ENCODE measurements at places on chromosomes 3 and 15.

DNA sequence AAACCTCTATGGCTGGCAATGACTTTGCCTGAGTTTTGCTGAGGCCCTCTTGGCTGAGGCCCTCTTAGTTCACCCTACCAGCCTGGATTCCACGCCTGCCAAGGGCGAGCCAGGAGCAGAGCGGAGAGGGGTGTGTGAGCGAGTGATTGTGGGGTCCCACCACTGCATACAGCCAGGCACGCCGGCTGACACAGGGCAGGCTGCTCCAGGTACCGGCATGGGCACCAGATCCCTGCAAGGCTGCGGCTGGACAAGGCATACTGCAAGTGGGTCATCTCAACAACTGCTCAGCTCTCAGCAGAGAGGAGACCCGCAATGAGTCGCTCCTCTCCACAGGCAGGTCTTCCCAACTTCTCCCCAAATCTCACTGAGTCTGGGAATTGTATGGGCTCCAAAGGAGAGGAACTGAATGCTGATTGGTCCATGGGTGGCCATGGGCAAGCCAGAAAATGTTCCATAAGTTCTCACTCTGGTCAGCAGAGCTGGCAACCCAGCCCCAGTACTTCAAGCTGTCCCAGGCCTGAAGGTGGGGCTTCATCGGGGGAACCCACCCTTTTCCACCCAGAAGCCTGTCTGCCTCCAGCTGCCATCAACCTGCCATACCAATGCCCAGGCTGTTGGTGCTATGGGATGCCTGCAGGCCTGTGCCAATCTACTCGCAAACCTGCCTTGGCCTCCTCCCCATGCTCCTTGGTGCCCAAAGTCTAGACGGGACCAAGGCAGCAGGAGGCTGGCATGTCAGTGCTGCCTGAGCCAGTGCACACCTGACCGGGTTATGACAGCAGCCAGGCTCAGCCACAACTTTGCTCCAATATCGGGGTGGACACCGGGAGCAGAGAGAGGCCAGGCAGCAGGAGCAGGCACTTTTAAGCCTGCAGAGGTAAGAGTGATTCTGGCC lies 1273.6 kb upstream of the GBE1 start:
- no peak for DNase-seq

GRCh38 chr15:78685159-78685921 lies 44.3 kb upstream of the CHRNB4 start:
- DNase-seq: peak; percentile 25

- no peak for DNase-seq
Observed at GRCh38 chr3:180932819-180933218, 20.3 kb downstream of the FXR1 start.

GRCh38 chr15:94263341-94264273 lies 32.2 kb downstream of the MCTP2 start:
- no peak for DNase-seq

DNA sequence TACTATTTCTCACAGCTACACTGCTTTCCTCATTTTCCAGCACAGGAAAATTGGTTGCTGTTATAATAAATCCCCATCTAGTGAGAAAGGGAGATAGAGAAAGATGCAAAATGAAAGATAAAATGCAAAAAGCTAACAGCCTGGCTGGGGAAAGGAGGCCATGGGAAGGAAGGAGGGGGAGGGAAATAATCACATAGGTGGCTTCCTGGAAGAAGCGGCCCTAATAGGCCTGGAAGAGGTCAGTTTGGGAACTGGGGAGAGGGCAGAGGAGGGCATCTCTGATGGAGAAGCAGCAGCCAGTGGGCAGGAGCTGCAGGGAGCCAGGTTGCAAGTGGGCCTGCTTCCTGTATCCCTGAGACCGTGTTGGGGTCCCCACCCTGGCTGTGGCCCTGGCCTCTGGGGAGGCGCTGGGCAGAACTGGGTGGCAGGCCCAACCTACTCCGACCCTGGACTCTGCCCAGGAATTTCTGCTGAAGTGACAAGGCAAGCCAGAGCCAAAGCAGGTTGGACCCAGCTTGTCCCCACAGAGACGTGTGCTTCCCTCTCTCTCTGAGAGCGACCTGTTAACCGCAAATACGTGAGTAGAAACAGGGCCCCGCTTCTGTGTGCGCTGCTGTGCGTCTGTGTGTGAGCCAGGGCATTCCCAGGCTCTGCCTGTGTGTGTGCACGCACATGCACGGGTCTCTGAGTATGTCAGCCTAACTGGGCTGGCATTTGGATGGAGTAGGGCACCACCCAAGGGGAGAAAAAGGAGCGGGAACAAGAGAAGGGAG lies 1.9 kb downstream of the SLC28A1 start:
- DNase-seq: no peak

GRCh38 chr3:82596805-82597204 lies 835.4 kb upstream of the GBE1 start:
- no peak for DNase-seq

DNA sequence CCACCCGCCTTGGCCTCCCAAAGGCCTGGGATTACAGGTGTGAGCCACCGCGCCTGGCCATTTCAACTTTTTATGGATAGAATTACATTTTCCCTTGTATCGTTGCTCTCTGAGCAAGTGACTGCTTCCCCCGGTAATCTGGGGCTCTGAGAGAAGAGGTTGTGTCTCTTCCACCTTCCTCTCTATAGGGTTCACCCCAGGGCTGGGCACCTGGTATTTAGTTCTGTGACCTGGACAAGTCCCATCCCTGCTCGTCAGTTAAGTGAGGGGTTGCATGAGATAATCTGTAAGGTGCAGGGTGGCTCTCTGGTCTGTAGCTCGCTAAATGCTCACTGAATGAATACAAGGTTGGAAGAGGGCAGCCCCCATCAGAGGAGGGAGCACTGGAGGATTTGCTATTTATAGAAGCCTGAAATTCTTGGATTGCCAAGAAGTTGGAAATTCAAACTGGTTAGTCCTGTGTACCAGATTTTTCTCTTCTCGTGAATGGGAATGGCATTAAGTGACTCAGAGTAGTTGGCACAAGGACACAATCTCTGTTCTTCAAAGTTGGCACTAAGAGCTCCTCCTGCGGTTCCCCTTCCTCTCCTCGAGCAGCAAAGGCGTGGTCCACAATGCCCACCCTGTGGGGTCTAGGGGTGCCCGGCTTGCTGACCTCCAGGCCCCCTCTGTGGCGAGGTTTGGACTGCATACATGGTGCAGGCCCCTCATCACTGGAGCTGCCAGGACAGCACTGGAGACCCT lies 68.1 kb upstream of the DLG1 start:
- DNase-seq: no peak

DNA sequence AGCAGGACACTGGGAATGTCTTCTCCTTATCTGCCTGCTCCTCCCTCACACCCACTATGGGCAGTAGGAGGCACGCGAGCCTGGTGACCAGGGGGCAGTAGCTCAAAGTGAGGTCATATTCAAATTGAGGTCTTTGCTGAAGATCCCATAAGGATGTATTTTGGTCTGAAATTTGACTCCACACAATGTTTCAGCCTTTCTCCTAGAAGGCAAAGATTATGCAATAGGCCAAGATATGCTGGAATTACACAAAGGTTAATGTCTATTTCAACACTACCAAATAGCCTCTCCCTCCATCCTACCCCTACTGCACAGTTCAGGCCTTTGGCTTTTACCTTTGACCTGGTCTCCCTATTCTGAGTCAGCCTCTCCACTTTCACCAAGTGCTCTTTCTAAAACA lies 203.0 kb downstream of the TIGIT start:
- DNase-seq: no peak

- no peak for DNase-seq
Observed at GRCh38 chr3:31116651-31117050, 222.2 kb upstream of the GADL1 start.

- DNase-seq: no peak
Observed at GRCh38 chr15:33701304-33701696, 267.0 kb upstream of the CHRM5 start.

DNA sequence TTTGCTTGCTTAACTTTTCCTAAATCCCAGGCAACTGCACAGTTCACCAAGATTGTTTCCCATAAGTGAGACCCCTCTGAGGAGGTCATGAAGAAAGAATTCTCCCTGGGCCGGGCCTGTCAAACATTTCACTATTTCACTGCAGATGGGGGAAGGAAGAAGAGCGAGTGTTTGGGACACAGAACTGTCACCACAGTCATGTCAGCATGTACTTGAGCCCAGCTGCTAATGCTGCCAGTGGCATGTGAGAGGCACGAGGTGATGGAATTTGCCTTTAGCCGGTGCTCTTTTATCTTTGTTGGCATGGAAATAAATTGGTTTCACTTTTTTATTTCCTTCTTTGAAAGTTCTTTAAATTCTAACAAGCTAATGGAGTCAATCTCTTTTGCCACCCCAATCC lies 277.9 kb upstream of the GADL1 start:
- no peak for DNase-seq

- no peak for DNase-seq
Observed at GRCh38 chr3:188194332-188194731, 40.4 kb downstream of the LPP start.

GRCh38 chr3:97910931-97911351 lies 61.3 kb downstream of the RIOX2 start:
- DNase-seq: peak; percentile 86

- peak; percentile 56 for DNase-seq
Observed at GRCh38 chr3:72892081-72892775, 4.4 kb downstream of the GXYLT2 start.

DNA sequence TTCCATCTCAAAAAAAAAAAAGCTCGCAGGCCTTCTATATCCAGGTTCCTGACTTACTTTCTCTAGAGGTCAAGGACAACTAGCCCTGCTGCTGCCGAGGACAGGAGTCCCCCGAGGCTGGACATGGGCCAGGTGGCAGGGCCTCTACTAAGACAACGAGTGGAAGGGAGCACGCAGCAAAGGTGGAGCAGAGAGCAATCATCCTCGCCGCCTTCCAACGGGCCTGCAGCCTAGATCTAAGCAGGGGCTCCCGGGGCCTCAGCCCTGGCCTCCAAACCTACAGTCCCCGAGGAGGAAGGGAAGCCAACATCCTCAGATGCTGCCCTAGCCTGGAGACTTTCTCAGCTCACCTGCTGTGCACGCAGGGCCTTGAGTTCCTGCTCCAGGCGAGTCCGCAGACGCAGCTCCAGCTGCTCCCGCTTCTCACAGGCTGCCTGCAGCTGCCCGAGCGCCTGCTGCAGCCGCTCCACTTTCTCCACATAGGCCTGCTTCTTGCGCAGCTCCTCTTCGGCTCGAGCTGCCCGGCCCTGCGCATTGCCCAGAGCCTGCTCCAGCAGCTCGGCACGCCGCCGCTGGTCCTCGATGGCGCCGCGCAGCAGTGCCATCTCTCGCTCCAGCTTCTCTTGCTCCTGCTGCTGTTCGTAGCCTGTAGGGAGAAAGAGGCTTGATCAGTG lies 12.9 kb downstream of the AMOTL2 start:
- no peak for DNase-seq

GRCh38 chr3:111610612-111611054 lies 15.5 kb upstream of the ZBED2 start:
- DNase-seq: peak; percentile 20

DNA sequence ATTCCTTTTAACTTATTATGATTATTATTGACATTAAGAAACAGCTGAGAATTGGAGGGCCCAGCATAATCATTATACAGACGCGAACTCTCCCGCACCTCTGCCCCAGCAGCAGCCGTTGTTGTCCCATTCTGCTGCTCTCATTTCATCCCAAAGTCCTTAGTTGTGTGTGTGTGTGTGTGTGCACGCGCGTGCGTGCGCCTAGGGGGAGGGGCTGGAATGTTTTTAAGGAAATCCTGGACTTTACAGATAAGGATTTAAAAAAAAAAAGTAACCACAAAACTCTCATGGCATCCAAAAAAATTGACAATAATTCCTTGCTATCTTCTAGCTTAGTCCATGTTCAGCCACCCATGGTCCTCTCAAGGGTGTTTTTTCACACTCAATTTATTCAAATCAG lies 134.2 kb downstream of the WNT7A start:
- no peak for DNase-seq

- no peak for DNase-seq
Observed at GRCh38 chr3:2517500-2518172, 419.0 kb downstream of the CNTN4 start.

GRCh38 chr3:72265256-72266015 lies 480.5 kb upstream of the PROK2 start:
- no peak for DNase-seq

DNA sequence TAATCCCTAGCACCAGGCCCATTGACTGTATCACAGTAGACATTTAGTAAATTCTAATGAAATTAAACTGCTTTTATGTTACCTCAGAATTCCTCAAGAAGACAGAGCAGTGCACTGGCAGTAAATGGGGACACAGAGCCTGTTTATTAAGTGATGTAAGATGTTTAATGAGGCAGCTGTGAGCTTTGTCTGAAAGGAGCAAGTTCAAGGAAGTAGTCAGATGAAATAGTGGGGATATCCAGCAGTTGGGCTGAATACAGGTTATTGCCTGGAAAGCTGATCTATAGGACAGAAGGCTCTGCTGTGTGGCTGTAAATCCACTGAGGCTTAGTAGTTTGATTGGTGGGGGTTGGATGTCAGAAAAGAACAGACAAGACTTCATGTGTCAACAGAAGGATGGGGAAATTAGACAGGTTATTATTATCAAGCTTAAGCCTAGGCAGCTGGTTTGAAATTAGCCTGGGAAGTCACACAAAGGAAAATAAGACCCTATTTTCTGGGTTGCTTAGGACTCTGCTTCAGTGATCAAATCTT lies 62.2 kb downstream of the PFN2 start:
- no peak for DNase-seq

DNA sequence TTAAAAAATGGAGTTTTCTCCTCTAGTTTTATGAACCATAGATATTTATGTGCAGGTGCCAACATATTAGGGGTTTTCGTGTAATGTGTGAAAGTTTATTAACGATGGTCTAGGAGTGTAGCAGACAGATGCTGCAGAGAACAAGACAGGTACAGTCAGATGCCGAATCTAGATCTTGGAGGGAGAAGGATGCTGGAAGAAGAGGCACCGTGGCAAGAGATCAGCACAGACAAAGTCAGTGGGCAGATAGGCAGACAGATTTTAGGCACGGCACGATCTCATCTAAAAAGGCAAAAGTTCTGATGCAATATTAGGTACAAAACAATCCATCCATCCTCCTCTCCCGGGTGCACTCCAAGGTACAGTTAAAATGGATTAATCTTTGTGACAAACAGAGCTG lies 161.6 kb downstream of the TIGIT start:
- DNase-seq: no peak

DNA sequence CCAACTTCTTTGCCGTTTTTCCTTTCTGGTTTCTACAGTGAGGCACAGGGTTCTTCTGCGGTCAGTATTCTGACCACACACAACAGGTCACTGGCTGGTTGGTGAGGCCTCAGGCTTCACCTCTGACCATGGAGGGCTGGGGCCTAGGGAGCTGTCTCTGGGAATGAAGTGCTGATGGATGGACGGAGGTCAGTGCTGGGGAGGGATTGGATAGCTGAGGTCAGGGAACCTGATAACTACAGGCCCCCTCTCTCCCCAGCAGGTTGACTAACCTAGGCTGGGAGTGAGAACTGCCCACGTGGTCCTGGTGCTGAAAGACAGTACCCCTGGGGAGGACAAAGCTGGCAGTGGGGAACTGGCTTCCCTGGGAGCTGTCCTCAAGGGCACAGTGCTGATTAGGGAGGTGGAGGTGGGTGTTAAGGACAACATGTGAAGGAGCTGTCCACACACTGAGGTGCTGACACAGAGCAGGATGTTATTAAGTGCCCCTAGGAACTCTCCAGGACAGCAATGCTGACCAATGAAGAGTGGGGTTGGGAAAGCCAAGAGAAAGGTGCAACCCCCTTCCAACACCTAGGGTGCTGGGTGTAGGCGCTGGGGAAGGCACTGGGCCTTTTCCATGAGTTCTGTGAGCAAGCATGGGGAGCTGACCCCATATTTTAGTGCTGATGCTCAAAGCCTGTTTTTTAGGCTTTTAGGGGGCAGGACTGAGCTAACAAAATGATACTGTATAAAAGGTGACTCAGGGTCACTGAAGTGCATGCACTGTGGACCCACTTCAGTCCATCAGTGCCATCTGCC lies 45.2 kb downstream of the ATP2B2 start:
- DNase-seq: peak; percentile 92

- DNase-seq: no peak
Observed at GRCh38 chr3:175980486-175981090, 1121.5 kb downstream of the NAALADL2 start.

Data from Jurkat, Clone E6-1 (cell line).